ENCODE measurements at places on chromosomes 3 and 15.

DNA sequence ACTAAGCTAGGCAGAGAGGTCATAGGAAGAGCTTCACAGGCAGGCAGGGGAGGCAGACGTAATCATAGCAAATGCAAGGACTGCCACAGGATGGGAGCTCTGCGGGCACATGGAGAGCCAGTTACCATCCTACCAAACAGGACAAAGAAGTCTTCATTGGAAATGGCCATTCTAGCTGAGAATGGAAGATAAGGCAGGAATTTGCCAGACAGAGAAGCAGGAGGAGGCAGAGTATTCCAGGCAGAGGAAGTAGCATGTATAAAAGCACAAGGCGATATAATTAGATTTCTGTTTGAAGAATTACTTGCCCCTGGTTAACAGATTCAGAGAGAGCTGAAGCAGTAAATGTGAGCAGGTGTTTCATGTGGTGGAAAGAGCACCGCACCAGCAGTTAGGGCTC is 3.5 kb upstream of the SEMA5B start:
- no peak for DNase-seq

DNA sequence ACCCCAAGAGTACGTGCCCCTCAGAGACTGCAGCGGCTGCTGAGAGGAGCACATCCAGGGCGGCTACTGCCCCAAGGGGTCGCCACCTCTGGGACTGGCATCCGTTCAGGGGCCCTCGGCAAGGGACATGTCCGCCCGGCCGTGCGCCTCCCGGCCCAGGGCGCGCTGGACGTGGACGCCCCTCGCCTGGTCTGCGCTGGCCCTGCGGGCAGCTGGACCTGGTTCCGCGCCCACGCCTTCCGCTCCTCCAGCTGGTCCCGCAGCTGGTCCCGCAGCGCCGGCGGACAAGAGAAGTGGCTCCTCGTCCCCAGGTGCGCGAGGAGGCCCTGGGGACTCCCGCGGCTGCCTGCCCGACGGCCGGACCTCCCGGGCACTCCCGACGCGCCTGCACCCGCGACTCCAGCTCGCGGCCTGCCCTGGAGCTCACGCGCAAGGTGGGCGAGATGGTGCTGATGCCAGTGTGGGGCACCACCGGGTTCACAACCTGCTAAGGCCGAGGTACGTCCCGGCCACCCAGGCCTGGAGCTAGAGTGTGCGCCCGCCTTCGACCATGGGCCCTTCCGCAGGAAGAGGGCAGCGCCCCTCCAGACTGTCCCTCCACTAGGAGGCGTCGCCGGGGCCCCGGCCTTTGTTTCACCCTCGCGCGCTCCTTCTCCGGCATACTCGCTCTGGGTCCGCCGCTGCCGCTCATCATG is 14.4 kb upstream of the GP9 start:
- DNase-seq, result no peak

DNA sequence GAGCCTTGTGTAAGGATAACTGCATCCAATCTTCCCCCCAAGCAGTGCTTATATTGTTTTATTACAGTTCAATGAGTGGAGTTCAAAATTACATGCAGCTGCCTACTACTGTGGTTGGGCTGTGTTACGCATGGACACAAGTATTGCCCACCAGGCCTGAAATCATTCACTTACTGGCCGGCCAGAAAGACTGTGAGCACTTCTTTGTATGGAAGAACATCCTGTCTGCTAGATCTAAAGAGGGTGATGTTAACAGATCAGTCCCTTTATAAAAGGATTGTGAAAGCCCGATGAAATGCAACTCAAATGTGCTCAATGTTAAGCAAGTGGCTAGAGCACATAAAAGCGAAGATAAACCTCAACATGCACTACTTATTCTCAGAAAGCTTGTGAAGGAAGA is 132.5 kb downstream of the FOXP1 start:
- no peak for DNase-seq

DNA sequence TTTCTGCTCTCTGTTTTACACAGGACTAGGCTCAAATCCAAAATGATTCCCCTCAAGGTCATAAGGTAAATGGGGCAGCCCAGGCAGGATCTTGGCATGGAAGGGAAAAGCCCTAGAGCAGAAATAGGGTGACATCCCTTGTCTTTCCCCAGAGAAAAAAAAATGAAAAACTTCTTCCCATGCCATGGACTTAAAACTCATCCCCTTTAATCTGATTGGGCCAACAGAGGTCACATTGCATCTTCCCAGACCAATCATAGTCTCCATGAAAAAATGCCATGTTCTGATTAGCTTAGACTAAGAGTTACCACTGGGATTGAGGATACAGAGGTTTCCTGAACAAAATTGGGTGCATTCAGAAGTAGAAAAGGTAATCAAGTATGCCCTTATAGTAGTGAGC is 241.3 kb upstream of the LRTM1 start:
- no peak for DNase-seq

DNA sequence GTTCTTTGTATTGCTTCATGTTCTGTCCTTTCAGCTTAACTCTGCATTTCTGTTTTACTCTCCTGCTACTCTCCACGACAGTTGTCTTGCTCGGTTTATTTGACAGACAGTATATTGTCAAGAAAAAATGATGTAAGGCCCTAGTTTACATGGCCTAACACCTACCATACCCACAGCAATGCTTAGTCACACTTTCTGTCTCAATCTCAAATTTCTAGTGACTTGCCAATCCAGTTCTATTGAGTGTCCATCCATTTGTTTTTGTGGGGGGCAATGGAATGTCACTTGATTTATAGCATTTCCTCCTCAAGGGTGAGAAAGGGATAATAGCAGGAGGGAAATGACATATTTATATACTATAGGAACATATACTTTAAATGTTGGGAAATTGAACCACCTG is 676.2 kb downstream of the NAALADL2 start:
- DNase-seq, result no peak

DNA sequence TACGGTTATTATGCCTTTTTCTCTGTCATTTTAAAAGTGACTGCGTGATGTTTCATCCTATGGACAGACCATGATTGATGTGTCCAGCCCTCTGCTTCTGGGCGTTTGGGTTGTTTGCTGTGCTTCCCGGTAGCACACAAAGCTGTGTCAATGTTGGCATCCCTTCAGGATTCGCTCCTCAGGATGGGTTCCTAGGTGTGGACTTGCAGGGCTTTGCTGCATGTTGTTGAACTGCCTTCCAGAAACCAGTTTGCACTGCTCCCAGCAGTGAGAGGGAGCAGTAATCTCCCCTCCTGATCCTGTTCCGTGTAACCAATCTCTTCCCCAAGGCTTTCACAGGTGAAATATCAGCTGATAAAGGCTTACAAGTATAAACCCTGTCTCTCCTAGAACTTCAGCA is 787 bp downstream of the TRPM1 start:
- no peak for DNase-seq

DNA sequence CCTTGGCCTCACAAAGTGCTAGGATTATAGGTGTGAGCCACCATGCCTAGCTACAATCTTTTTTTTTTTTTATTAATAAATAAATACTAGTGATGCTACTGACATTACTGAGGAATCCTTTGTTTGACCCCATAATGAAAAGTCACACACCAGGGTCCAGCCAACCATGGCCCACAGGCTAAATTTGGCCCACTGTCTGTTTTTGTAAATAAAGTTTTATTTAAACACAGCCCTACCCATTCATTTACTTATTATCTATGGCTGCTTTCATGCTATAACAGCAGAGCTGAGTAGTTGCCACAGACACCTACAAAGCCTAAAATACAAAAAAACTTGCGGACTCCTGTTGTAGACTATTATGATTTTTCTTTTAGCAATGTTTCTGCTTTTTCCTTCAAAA is 7.4 kb downstream of the INTS14 start:
- no peak for DNase-seq

All from stimulated activated CD4-positive, alpha-beta T cell treated with anti-CD3 and anti-CD28 coated beads, Interleukin-15, amount 100 ng/mL, for 24 hours (primary cell).